A172 (cell line): ENCODE measurements at places on chromosomes 1 and 21.
A peak's percentile ranks its signal among the peaks of the same experiment; 100 is the strongest.

GRCh38 chr1:200343874-200344273, 66.0 kb downstream of the ZNF281 start:
- DNase-seq, result no peak

GRCh38 chr1:98662356-98662670, 792 bp downstream of the SNX7 start:
- DNase-seq, result peak; percentile 33

- DNase-seq, result no peak
Observed at GRCh38 chr1:98693385-98693784, 31.9 kb downstream of the SNX7 start.

- DNase-seq, result peak; percentile 14
Observed at GRCh38 chr1:171754353-171754705, 12.5 kb upstream of the VAMP4 start.

- no peak for DNase-seq
Observed at GRCh38 chr1:87219626-87220025, 109.1 kb upstream of the LMO4 start.

- DNase-seq, result peak; percentile 64
Observed at GRCh38 chr1:53025034-53025768, 36.8 kb upstream of the PODN start.

DNA sequence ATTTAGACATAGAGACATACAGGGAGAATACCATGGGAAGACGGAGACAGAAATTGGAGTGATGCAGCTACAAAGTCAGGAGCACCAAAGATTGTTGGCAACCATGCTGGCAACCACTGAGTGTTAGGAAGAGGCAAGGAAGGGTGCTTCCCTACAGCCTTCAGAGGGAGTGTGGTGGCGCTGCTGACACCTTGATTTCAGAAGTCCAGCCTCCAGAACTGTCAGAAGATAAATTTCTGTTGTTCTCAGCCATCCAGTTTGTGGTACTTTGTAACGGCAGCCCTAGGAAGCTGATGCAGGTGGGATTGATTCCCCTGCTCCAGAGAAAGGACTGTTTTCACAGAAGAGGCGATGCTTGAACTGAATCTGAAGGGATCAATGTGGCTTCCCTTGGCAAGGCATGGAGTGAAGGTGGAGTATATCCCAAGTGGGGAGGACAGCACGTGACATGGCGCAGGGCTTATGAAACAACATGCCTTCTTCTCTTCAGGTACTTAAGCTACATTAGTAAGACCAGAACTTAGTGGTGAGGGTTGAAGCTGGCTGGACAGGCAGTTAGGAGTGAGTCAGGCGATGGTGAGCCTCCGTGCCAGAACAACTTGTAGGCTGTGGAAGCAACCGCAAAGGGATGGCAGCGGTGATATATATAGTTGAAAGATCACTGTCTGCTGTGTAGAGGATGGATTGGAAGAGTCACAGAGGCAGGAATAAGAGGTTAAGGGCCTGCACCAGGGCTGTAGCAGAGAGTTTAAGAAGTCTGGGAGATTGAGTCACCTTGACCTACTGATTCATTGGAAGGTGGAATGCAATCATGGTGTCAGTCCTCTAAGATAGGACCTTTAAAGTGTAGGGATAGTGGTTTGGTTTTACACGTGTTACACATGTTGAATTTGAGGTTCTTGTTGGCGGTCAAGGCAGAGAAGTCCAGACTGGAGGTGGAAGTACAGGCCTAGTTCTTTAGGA, 2.1 kb downstream of the LEPR start:
- DNase-seq, result peak; percentile 33

DNA sequence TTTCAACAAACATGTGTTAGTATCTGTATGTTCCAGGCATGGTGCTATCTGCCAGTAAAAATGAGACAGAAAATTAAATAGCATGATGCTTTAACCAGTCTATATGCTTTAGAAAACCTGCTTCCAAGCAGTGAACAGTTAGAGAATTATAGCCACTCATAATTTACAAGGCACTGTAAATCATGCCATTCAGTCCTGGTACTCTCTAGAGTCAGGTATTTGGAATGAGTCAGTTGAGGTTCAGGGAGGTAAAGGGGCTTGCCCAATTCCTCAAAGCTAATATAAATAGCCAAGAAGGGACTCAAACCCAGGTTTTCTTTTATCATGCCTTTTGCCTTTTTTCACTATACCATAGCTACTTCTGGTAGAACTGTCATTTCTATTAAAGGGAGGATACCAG, 184.4 kb downstream of the NFIA start:
- DNase-seq, result no peak

DNA sequence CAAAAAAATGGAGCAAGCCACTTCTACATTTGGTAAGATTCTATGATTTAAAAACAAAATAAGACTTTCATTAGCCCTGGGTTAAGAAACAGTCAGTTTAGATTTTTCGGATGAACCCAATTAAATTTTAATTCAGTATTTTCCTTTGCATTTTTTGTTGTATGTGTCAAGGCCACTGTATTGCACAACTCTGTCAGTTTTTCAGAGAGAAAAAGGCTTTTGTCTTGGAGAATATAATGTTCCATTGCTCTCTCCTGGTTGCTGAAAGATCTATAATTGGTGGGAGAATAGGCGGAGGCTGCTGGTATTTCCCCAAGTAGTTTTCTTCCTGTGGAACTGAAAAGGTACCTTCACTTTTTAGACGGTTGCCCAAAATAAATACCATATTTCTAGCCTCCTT, 84.6 kb downstream of the NEGR1 start:
- no peak for DNase-seq

DNA sequence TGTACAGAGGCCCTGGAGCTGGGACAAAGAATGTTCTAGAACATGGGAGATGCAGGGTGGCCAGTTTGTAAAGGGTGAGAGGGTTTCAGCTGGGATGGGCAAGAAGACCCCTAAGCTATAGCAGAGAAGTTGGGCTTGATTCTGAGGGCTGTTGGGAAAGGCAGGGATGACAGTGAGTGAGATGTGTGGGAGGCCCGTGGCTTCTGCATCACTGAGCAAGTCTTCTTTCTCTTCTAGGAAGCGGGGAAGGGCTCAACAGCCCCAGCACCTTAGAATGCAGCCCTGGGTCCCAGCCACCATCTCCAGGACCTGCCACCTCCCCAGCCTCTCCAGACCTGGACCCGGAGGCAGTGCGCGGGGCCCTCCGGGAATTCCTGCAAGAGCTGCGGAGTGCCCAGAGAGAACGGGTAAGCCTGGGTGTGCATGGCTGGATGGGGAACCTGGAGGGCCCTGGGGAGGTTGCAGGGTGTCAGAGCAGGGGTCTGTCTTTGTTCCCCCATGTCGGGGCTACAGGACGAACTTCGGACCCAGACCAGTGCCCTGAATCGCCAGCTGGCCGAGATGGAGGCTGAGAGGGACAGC, 14.8 kb downstream of the MFAP2 start:
- DNase-seq, result no peak
